ENCODE measurements at places on chromosomes 3 and 15.
A peak's percentile ranks its signal among the peaks of the same experiment; 100 is the strongest.

GRCh38 chr3:126476166-126477060 is 722 bp upstream of the ZXDC start:
- DNase-seq: peak; percentile 51

DNA sequence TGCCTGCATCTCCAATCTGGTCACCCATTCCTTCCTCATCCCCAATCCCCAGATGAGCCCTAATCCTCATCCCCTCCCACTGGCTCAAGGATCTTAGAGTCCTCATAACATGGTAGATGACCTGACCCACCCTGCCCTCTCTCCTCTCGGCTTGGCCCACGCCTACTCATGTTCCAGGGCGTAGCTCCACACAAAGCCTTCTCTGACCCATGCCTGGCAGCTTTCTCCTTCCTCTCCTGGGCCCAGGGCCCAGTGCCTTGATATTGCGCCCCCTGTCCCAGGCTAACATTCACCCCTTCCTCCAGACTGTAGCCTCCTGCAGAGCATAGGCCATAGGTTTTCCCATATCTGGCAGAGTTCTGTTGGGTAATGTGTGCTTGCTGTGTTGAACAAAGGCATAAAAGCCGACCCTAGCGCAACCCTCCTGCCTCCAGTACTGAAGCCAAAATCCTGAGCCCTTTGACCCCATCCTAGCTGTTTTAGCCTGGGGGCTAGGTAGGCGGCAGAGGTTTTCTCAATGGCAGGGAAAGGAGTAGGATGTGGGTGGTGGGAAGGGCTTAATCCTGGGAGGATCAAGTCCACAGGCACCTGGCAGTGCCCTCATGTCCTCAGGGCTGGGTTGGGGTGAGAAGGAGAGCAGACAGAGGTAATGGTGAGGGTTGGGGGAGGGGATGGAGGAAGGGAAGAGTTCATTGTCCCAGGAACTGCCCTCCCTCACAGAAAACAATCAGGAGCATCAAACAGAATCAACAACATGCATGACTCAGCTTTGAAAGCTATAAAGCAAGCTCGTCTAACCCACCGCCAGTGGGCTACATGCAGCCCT is 35.5 kb downstream of the MESD start:
- no peak for DNase-seq

DNA sequence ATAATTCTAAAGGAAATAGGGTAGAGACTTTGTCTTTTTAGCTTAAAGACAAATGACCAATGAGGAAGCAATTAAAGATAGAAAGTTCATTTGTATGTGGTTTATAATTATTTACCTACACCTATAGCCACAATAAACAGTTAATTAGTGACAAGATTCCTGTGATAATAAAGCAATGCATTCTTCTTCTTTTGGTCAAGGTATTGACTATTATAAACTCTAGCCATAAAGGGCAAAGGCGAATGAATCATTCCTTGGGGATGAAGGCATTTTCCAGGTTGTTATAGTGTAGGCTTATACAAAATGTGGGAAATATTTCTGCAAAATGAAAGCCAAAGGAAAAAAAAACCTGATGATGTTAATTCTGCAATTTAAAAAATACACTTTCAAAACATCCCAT is 115.4 kb downstream of the PLD1 start:
- DNase-seq: no peak

- no peak for DNase-seq
Measured at GRCh38 chr3:128753715-128754114, 27.7 kb downstream of the RAB7A start.

DNA sequence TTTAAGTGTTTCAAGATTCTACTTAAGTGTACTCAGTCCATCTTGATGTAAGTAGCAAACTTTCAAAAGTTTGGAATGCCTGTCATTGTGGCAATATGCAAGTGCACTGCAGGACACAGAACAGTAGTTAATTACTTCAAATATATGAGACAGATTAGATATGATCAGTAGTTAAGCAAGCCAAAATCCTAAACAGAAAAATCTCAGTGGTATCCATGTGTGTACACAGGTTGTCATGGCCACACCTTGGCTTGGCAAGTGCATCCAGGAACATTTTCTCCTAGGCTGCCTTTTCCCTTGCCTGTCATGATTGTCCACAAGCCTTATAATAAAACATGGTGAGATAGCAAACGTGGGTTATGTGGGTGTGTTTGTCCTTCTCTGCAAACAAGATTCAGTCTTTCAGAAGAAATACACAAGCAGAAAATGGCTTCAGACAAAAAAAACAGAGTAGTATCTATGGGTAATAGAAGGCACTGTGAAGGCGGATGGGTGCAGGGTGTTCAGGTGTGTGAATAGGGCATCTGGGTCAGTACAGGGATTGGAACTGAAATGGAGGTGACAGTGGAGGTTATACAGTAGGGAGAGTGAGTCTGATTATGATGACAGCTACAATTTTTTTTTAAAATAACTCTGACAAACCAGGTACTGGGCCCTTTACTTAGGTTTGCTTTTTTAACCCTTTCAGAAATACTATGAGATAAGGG is 229.0 kb upstream of the LRIG1 start:
- no peak for DNase-seq

DNA sequence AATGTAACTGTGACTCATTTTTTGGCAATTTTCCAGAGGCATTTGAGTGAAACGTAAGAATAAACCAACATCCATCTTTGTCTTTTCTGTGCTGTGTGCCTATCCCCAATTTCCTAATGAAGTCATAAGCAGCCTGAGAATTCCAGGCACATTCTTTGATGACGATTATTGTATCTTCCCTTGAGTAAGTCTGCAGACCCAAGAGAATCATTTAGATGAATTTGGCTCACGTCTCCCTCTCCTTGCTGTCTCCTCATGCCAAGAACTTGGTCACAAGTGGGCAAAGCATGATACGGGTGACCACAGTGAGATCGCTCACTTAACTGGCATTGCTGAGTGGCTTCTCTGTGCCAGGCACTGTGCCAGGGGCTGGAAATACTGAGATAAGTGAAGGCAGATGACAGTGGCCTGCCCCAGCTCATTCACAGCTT is 384.5 kb upstream of the IL12A start:
- no peak for DNase-seq

GRCh38 chr3:102673271-102674115 is 238.7 kb downstream of the ZPLD1 start:
- peak; percentile 36 for DNase-seq

DNA sequence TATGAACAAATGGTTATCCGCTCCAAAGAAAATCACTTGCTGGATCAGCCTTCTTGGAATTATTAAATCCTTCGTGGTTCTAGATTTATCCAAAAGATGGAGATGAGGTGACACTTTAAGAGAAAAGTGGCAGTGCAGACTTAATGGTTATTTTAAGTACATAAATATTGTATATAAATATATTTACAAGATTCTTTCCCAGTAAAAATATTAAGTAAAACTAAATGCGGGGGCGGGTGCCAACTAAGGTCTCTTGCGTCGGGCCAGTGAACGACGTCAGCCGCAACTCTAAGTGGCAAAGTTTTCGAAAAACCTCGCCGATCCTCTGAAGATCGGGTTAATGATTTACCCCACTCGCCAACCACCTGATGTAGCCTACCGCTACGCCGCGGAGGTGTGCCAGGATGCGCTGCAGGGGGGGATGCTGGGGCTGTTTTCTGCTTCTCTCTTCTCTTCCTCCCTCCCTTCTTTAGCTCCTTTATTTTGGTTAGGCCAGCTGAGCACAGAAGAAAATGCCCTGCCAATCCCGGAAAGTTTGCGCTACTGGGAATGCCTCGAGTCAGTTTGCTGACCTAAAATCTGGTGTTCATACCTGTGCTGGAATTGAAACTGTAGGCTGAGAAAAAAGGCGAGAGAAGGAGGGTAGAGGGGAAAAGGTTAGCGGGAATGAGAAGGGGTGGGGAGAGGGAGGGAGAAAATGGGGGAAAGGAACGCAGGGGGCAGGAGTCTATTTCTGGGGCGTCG is 7.6 kb upstream of the FOXB1 start:
- no peak for DNase-seq

DNA sequence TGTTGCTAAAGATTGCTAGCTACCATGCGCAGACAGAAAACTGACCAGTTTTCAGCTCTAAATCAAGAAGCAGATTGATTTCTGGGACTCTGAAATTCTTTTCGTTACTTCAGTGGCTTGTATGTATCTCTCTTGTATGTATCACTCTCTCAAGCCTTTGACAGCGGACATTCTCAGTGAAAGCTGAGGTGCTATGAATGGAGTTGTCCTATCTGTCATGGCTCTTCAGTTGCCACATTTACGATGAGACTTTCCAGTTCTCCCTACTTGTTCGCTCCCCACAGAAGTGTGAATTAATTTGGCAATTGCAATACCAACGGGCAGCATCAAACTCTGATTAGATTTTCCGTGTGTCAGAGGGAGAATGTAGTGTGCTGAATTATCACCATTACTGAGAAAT is 432.4 kb downstream of the GRM7 start:
- DNase-seq: no peak

GRCh38 chr15:80490431-80490990 is 86.3 kb downstream of the ARNT2 start:
- DNase-seq: no peak

DNA sequence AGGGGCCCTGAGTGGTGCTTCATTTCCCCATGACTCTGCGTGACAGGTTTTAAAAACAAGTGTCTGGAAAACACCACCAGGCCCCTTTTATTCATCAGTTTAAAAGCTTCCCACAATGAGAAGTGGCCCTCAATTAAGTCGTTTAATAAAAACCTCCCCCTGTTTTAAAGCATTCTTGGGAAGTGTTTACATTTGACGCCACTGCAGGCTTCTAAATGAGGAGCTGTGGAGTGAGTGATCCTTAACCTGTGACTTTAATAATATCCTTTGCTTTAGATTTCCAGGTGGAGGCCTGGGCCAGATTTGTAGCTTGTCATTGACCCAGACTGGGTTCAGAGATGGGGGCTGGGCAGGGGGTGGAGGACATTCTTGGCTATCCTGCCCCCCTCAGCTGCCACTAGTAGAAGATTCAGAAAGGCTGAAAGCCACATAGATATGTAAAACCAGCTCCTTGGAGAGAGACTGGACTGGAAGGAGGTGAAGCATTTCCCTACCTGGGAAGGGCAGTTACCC is 11.3 kb downstream of the CGNL1 start:
- DNase-seq: no peak

DNA sequence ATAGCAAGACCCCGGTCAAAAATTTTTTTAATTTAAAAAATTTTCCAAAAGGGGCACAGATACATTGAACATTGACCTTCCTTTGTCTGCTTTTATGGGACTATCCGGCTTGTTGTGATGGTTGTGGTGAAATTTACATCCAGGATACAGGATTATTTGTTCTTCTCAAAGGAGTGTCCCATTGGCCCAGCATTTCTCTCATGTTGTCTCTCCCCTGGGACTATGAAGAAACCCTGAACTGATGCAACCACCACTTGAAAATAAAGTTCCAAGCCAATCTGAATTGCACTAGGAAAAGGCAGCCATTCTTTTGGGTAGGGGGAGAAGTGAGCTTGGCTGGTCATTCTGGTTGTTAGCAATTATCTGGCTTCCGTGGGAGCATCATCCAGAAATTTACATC is 58.4 kb downstream of the PPARG start:
- no peak for DNase-seq

DNA sequence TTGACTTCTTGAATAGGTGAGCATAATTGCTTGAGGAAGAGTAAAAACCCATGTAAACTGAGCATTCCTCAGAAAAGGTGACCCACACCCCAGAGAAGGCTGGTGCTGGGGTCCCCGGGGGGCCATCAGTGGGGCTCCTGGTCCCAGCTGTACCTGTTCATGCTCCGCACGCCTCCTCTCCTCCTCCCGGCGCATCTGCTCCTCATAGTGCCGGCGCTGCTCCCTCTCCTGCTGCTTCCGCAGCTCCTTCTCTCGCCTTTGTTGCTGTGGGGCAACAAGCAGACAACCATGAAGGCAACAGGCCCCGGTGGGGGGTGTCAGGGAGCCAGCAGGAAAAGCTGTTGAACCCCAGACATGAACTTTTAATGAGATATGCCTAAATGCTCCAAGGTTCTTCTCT is 113.7 kb upstream of the SLC2A2 start:
- no peak for DNase-seq

GRCh38 chr3:64559588-64559987 is 128.2 kb downstream of the ADAMTS9 start:
- no peak for DNase-seq

GRCh38 chr15:70109978-70110377 is 12.3 kb upstream of the TLE3 start:
- no peak for DNase-seq

- DNase-seq: peak; percentile 76
Measured at GRCh38 chr3:111967651-111968274, 11.1 kb upstream of the ABHD10 start.

DNA sequence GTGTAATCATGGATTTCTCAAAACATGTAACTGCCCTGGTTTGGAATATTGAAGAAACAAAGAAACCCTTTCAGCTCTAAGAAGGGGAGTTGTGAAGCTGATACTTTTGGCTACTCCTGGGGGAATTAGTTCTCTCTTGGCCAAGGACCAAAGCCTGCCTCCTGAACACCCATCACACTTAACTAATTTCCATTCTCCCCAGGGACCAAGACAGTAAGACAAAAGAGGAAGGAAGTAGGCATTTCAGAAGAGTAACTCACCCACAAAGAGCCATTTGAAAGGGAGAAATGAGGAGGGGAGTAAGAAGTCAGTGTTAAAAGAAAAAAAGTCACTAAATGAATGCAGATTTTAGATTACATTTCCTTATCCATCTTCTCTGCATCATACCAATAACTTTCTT is 328.0 kb upstream of the SOX2 start:
- DNase-seq: no peak

GRCh38 chr3:120710369-120710768 is 28.3 kb upstream of the HGD start:
- DNase-seq: no peak

GRCh38 chr3:52272831-52273230 is 5.6 kb downstream of the WDR82 start:
- no peak for DNase-seq

DNA sequence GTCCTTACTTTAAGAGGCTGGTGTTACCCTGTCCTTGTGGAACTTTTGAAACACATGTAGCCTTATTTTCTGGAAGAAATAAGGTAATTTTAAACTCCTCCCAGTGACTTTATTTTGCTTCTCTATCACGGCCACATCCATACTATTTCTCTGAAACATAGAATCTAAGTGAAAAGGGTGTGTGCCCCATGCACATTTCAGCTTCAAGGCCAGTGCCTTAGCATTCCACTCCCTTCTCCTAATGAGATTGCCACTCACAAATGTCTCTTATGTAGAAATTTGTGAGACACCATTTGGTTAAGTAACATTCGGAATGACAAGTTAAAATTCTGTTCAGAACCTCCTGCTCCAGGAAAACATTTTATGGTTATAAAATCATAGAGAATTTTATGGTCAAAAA is 562.7 kb downstream of the TUSC7 start:
- DNase-seq: no peak

- no peak for DNase-seq
Measured at GRCh38 chr15:85545752-85546151, 165.3 kb downstream of the AKAP13 start.

DNA sequence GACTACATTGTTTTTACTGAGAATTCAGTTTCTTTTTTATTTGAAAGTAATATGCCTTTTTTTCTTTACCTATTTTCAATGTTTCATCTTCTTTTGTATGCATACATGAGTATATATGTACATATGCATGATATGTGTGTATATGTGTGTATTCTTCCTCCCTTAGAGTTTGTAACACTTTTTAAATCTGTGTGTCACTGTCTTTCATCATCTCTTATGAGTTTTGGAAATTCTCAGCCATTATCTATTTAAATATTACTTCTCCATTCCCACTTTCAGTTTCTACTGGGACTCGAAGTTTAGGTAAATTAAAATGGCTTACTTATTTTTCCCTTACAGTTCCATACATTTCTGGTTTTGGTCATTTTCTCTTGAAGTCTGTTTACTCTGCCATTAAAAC is 754.1 kb downstream of the GRM7 start:
- no peak for DNase-seq

GRCh38 chr3:128421439-128421836 is 45.3 kb downstream of the DNAJB8 start:
- DNase-seq: no peak

GRCh38 chr3:184593220-184593927 is 31.8 kb downstream of the EPHB3 start:
- no peak for DNase-seq
